ENCODE measurements at places on chromosomes 11 and 22. TPM values are rescaled to one million over a fixed set of nuclear protein-coding genes. Genes with fewer than 3 reads are reported as not detected.

Gene ART1
- not detected for total RNA-seq

Gene MGAT3
- total RNA-seq = not detected

Gene ACTN3
- total RNA-seq = under 0.01 TPM

Gene APLNR
- total RNA-seq = not detected

Gene CRYAB
- 6.0 TPM for total RNA-seq

Gene PLAAT2
- 0.12 TPM for total RNA-seq

Gene APOL4
- 0.12 TPM for total RNA-seq

Gene CLTCL1
- total RNA-seq = 9.5 TPM

Gene ZNF202
- 11.4 TPM for total RNA-seq

Gene KCNQ1
- 0.25 TPM for total RNA-seq

Gene ZNF408
- total RNA-seq = 7.1 TPM

Gene LARGE1
- 41.1 TPM for total RNA-seq

Gene MMP27
- total RNA-seq = not detected

Gene FGF3
- total RNA-seq = not detected

Gene OTOG
- total RNA-seq = not detected

Gene MS4A6E
- total RNA-seq = not detected

Gene PHOX2A
- not detected for total RNA-seq

Gene CST6
- total RNA-seq = not detected

Gene EI24
- total RNA-seq = 106 TPM

Gene ALG9
- total RNA-seq = 39.1 TPM

Gene GTPBP1
- 41.6 TPM for total RNA-seq

Gene TRPM5
- total RNA-seq = not detected

Gene OR4D5
- not detected for total RNA-seq

Gene SPTBN2
- 5.6 TPM for total RNA-seq
